ENCODE measurements at places on chromosomes 6 and 20.

GRCh38 chr20:37128803-37129202, 33.0 kb upstream of the RBL1 start:
- no peak for DNase-seq

- DNase-seq, result no peak
Observed at GRCh38 chr6:113540466-113540865, 316.7 kb upstream of the MARCKS start.

DNA sequence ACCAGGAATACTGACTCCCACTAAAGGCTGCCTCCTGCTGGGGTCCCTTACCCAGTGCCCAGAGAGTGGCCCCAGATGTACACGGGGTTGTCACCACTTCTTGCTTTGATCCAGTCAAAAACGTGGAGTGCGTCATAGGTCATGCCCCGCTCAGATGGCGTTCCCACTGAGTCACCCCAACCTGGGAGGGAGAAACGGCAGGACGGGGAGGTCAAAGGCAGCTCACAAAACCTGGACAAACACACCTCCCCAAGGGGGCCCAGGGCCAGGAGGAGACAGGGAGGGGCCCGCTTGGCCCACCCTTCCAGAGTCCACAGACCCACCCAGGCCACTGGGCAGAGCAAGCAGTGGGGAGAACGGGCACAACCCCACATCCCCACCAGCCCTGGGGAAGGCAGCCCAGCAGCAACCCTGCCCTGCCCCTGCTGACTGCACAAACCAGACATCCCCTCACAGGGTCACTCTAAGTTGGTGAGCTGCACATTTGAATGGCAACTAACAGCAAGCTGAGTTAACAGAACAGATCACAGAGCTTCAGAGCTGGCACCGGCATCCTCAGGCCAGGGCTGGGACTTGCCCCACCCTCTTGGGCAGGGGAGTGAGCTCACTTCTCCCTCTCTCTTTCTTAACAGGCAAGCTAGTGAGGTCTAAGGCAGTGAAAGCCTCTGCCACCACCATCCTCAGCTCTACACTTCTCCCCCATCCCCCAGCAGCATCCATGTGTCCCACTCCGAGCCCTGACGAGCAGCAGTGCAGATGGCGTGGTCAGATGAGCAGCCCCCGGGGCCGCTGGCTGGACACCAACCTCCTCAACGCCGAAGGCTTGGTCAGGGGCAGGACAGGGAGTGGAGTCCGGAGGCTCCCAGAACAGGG, 61.7 kb downstream of the PYGB start:
- no peak for DNase-seq

- no peak for DNase-seq
Observed at GRCh38 chr6:130928158-130928912, 101.1 kb downstream of the SMLR1 start.

DNA sequence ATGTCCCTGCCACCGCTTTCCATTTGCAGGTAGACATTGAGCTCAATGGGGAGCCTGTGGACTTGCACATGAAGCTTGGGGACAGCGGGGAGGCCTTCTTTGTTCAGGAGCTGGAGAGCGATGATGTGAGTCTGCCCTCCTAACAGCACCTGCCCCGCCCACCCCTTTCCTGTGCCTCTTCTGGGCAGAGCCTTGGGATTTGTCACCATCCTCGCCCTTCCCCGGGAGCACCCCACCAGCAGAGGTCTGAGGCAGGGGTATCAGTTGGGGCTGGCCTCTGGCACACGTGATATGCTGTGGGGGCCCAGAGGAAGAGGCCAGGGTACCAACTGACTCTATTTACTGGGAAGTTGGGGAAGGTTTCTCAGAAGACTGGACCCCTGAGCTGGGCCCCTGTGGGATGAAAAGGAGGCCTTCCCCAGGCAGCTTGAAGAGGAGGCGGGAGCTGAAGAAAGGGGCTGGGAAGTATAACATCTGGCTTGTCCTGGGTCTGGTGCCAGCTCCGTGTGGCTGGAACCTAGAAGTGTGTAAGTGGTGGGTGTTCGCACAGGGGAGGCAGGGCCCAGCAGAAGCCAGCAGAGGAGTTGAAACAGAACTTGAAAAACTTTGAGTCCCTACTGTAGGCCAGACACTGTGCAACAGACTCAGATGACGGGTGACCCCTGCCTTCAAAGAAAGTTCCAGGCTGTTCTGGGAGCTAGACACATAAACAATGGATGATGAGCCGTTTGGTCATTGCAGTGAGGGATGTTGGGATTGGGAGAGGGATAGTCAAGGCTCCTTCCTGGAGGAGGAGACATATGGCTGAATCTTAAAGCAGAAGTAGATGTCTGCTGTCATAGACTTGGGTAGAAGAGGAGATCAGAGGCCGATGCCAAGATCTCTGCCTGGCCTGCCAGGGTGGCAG, 7.2 kb downstream of the LPIN3 start:
- DNase-seq, result no peak

- DNase-seq, result no peak
Observed at GRCh38 chr20:4772132-4772531, 50.4 kb downstream of the PRND start.

GRCh38 chr20:62691487-62691886, 17.1 kb upstream of the NTSR1 start:
- no peak for DNase-seq

DNA sequence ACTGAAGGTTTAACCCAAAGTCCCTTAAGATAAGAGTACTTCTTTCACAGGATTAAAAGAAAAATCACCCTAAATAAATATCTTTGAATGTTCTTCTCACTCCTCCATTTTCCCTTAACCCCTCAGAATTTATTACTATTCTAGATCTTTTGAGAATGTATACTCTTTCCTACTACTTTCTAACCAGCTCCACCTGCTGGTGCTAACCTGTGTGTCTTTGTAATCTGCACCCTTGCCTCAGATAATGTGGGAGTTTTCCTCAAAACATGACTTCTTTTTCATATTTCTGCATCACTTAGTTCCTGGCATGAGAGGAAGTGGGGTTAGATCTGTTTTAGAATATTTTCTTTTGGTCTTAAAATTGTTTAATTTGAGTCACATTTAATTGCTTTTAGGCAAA, 394.2 kb downstream of the BMP2 start:
- no peak for DNase-seq

DNA sequence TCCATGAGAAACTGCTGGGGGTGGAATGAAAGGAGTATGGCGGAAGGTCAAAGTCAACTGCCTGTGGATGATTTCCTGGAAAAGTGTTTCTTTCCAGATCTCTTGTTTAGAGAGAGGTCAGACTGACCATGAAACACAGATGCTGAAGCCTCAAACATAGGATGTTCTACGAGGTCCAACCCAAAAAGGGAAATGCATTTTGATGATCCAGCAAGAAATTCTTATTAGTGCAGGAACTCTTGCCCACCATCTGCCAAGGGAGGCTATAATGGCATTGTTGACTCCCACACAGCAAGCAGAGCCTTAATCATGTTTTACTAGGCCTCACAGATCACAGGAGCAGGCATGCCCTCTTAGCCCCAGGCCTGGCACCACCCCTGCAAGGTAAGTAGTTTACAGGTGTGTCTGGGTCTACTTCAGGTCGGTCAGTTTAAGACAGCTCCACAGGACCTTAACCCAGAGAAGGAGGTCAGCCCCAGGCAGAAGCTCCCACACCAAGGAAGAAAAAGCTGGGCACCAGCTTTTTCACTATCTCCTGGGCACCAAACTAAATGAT, 67.6 kb upstream of the CNKSR3 start:
- no peak for DNase-seq

DNA sequence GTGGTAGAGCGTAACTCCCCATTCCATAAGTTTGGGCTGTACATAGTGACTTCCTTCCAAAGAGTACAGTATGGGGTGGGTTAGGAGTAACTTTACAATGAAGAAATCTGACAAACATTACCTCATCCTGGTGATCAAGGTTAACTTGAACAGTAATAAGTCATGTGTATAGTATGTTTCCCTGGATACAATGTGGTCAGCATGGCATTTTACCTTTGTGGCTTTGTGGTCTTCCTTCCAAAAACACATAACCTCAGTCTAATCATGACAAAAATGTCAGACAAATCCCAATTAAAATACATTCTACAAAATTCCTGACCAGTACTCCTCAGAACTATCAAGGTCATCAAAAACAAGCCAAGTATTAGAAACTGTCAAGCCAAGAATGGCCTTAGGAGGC, 225.1 kb downstream of the UBE3D start:
- DNase-seq, result no peak

Measured in stimulated activated CD8-positive, alpha-beta memory T cell treated with anti-CD3 and anti-CD28 coated beads, Interleukin-12 subunit alpha, Interleukin-12 subunit beta, amount 100 ng/mL, for 4 hours (primary cell).